ENCODE measurements at places on chromosomes 5 and 9.
A peak's percentile ranks its signal among the peaks of the same experiment; 100 is the strongest.

DNA sequence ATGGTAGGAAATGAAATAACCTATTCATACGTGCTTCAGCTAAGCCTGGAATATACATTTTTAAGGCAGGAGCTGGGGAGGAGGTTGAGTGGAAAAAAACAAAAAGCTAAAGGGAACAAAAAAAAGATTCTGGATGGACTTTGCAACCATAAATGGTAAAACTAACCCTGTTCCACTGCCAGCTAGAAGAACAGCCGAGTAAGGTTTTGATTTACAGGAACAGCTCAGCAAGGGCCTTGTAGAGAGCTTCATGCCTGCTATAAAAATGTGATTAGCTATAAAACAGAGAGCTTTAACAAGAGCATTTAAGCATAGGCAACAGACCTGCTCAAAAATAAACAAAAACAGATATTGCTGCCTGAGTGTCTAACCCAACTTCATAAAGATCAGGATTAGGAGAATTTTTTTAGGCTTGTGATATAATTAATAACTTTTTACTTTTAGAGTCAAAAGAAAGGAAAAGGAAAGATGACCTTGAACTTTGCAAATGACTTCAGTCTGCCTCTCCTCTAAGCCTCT lies 194.8 kb downstream of the FBXL7 start:
- DNase-seq = no peak

GRCh38 chr9:18888290-18888689 lies 144.7 kb downstream of the SAXO1 start:
- peak; percentile 24 for DNase-seq

- DNase-seq = no peak
These were observed 32.1 kb upstream of the SARDH start for GRCh38 chr9:133770076-133770777.

- DNase-seq = no peak
These were observed 35.7 kb downstream of the SLC6A3 start for GRCh38 chr5:1409381-1410110.

DNA sequence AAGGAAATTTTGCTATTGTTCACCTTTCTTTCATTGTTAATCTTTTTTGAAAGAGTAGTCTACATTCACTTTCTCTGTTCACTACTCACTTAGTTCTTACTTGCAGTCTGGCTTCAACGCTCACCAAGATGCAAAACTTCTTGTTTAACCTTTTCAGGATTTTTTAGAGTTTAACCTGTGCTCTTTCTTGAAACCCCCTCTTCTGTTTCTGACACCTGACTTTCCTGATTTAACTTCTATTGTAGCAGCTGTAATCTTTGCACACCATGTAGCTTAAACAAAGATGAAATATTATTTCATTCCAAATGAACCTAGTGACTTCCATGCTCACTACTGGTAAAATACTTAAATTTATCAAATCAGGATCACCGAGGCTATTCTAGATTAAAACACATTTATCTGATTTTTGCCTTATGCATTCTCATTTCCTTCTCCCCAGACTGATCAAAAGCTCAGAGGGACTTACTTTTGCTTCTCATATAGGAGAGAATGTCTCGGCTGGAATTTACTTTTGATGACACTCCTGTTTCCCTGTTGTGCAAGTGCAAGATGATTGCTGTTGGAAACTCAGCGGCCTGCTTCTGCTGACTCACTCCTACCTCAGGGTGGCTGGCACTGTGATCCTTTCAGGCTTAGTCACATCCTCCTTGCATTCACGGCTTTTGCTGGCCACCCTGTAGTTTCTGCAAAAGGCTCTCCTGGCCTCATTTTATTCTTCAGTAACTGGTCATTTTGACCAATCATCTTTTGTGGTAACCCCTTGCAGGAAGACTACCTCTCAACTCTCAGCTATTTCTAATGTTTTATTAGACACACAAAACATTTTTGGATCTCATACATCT lies 109.3 kb upstream of the IFNE start:
- DNase-seq = peak; percentile 93

DNA sequence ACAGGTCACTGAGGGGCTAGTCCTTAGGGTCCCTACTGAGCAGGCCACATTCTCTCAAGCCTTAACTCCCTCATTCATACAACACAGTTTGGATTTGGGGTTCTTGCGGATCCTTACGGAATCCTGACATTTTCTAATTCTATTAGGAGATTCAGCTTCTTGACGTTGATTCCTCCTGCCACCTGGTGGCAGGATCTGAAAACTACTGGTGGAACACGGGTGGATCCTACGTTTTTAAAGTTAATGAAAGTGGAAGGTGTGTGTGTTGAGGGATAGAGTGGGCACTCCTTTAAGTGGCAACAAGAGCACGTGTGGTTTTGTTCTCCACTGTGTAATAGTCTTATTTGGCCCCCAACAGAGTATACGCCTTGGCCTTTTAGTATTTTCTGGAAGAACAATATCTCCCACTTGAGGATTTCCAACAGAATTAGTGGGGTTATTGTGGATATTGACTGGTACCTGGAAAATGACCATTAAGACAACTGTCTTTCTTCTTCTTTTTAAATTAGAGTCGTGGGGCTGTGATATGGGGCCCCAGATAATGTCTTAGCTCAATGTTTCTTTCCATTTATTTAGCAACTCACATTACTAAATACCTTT lies 25.2 kb downstream of the SLC28A3 start:
- no peak for DNase-seq
